ENCODE measurements at places on chromosomes 6 and 20.

- DNase-seq, result no peak
Observed at GRCh38 chr20:19691125-19691524, 66.9 kb upstream of the RIN2 start.

DNA sequence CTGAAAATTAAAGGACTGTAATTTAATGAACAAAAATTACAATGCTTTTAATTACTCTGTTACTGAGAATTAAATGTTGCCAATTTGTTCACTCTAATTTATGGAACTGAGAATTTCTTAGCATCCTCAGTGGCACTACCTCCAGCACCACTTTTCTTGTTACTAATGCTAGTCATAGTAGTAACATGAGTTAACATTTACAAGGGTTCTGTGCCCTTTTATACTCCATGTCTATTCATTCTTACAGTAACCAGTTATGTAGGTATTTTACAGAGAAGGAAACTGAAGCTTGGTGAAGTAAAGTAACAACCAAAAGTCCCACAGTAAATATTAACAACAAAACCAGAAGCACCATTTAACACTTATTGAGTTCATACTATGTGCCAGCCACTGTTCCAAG, 34.3 kb downstream of the RARS2 start:
- DNase-seq, result no peak

- DNase-seq, result no peak
Observed at GRCh38 chr6:45437439-45437815, 59.7 kb upstream of the SUPT3H start.

DNA sequence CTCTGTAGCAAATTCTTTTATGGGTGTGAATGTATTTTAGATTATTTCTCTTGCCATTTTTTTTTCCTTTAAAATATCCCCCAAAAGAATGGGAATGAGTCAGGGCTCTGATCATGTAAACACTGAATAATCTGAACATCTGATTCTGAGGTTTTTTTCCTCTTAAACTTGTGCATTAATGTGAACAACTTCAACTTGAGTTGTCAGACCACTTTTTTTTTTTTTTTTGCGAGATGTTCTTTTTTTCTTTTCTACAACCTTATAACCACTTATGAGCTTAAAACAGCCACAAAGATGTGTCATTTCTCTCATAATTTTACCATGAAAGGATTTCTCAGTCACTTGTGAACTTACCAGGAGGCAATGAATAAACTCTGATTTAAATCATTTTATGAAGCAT, 85.3 kb downstream of the TBC1D7 start:
- no peak for DNase-seq

DNA sequence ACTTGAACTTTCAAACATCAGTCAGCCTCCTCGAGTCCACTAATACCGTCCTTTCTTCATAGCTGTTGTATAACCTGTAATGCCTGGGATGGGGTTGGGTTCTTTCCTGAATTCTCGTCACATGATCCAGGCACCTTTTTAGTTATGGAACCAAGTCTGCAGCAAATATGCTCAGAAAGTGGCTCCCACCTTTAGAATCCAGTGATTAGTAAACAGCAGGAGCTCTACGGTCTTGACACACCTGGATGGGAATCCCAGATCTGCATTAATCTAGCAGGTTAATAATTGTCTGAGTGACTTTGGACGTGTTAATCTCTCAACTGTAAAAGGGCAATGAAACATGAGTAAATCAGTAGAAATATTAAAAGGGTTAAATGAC, 729 bp upstream of the ZHX3 start:
- DNase-seq, result no peak

GRCh38 chr6:146884728-146885127, 286.0 kb downstream of the ADGB start:
- no peak for DNase-seq
